ENCODE measurements at places on chromosomes 1 and 21.

- DNase-seq: no peak
Observed at GRCh38 chr1:40824591-40825434, 37.4 kb downstream of the CITED4 start.

DNA sequence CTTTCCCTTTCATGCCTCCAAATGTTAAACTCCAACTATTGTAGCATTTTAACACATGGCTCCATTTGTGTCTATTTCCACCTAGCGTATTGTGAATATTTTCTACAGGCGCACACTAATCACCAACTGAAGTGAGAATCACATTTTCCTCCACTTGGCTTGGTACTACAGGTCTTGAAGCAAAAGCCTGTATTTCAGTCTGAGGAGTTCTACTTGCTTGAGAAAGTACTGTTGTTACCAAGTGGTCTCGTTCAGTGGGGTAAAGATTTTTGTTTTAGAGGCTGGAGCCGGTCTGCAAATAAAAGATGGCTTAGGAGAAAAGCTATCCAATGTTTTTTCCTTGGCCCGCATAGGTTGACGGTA is 550 bp upstream of the PTBP2 start:
- no peak for DNase-seq

- DNase-seq: no peak
Observed at GRCh38 chr1:235460770-235461169, 43.5 kb downstream of the B3GALNT2 start.

DNA sequence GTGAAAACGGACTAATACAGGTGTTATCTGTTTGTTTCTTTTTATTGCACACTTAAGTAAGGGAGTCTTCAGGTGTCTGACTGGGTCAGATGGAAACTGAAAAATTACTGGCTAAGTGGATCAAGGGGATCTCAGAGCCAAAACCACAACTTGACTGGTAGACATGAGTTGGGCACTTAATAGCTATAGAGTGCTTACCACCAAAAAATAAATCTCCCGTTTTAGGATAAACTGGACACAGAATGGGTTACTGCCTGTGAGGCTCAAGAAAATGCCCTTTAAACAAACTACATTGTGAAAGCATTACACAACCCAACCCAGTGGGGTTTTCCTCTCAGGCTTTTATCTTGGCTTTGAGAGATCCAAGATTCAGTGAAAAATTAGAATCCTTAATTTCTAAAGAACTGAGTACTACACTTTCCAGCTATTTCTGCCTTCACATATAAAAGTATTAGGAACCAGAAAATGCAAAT is 134.0 kb upstream of the LYPLAL1 start:
- DNase-seq: no peak
